SHP77 treated with DMSO at 0.1 percent for 48 hours (cell line): ENCODE measurements at places on chromosomes 3 and 15.

DNA sequence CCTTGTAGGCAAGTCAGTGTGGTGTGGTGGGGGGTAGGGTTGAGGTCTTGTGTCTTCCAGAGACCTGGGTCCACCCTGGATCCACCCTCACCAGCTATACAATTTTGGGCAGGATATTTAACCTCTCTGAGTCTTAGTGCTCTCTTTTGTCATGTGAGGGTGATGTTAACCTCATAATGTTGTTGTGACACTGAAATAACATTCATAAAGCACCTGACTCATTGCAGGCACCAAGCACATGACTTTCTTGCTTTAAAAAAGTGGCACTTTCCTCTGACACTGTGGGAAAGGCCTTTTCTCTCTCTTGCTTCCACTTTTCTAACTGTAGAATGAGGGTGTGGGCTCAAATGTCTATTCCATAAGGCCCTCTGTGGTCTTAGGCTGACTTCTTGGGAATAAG, 75.5 kb downstream of the SCN10A start:
- no peak for DNase-seq

- DNase-seq = no peak
These were observed 215.0 kb downstream of the PTPRG start for GRCh38 chr3:61776390-61776789.

DNA sequence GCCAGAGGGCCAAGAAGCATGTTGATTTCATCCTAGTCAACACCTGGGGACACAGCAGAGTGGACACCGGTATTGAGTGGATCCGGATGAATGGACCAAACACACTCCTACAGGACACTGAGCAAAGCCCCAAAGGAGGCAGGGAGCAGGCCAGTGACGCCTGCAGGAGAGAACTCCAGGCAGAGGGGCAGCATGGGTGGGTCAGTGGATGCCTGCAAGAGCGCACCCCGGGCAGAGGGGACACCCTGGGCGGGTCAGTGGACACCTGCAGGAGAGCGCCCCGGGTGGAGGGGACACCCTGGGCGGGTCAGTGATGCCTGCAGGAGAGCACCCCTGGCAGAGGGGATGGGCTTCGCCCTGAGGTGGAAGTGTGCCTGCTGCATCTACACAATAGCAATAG, 27.6 kb upstream of the HRH1 start:
- no peak for DNase-seq

GRCh38 chr3:86239946-86240345, 751.0 kb downstream of the VGLL3 start:
- DNase-seq = no peak

GRCh38 chr3:193895409-193895808, 240.5 kb upstream of the HES1 start:
- DNase-seq = no peak

DNA sequence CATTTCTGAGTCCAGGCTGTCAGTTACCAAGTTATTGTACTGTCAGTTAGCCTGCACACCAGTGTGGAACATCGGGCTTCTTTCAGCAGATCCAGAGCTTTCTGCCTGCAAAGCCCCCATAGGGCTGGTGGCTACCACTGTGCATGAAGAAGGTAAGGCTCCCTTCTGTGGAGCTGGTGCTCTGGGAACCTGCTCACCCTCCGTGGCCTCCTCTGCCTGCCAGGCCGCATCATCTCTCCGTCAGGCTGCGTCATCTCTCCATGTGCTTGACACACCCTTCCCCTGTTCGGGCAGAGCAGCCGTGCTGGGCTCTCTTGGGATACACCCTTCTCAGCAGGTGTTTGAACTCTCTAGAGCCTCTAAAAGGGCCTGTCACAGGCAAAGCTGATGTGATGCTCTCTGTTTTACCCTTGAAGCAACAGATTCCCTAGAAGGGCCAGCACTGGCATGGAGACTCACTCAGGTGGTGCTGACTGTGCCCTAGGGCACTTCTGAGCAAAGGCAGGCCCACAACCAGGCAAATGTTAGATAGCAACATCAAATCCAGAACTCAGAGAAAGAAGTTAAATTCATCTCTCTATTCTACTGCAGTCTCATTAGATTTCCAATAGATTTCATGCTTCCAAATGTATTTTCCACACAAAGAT, 261.1 kb downstream of the EPHB1 start:
- no peak for DNase-seq

- no peak for DNase-seq
These were observed 1.2 kb downstream of the PSTPIP1 start for GRCh38 chr15:76996076-76996525.

DNA sequence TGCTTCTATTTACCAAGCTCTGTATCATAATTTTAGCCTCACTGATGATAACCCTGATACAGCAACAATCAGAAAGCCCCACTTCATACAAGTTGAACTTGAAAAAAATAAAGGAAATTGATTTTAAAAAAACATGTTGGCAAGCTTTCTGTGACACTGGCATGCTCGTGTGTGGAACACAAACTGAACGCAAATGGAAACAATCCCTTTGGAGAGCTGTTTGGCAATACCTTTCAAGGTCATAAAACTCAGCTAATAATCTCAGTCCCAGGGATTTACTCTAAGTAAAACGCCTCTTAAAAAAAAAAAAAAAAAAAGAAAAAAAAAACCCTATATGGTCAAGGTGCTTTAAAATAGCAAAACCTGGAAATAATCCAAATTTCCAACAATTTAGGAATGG, 166.7 kb upstream of the BCL6 start:
- no peak for DNase-seq

- DNase-seq = no peak
These were observed 1.4 kb downstream of the VEPH1 start for GRCh38 chr3:157501863-157502262.
